ENCODE measurements at places on chromosomes 7 and 10. TPM values are rescaled to one million over a fixed set of nuclear protein-coding genes. Genes with fewer than 3 reads are reported as not detected.

DNA sequence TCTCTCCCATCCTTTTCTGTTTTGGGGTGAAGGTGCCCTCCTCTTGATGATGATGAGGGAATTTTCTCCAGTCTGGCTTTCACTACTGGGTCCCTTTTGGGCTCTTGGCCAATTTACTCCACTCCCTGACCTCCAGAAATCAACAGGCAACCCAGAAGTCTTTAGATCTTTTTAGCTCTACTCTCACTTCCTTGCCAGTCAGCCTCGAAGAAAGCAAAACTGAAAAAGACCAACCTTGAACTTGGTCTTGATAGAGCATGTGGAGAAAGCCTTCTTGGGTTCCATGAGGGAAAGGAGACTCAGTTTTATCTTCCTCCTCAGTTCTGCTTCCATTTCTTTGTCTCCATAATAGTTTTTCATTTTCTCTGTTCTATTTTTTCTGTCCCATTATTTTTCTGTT is 91.4 kb upstream of the NPVF start:
- H3K36me3 ChIP-seq: no peaks in the 10 kb centered on the region
- no peak overlapping the region for H3K4me3 ChIP-seq
- no peak for DNase-seq
- H3K27me3 ChIP-seq: peaks cover 3% of the 10 kb centered on the region
- H3K27ac ChIP-seq: no peak overlapping the region
- peaks cover 4% of the 10 kb centered on the region for H3K4me1 ChIP-seq

DNA sequence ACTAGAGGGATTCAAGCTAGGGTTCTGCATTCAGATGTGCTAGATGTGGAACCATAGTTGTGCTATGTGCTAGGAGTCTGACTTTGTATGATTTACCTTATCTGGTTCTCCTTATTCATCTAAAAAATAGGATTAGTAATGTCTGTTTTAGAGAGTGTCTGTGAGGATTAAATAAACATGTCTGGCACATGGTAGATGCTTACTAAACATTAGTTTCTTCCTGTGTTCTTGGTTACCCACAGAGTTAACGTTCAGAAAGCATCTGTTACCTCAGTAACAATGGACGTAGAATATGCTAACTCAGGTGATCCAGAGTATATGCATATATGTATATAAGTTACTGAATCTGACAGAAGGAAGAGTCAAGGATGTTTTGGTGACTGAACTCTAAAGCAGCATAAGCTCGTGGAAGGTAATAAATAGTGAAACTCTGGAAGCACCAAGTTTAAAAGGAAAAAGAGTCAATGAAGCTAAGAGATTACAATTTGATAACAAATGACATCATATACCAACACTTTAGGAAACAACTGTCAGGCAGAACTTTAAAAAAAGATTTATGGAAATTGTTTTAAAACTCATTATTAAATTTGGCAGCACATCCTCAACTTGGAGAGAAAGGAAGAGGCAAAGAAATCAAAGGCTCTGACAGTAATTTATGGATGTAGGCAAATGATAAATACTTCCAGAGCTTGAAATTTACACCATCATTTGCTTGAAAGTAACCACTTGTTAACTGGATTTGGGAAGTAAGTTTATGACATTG is 127.0 kb downstream of the CCNY start:
- H3K4me1 ChIP-seq: peaks cover 23% of the 10 kb centered on the region
- H3K36me3 ChIP-seq: no peaks in the 10 kb centered on the region
- no peaks in the 10 kb centered on the region for H3K27me3 ChIP-seq
- H3K27ac ChIP-seq: no peak overlapping the region

The SPDYE5 gene
- not detected for total RNA-seq

The FBXL13 gene
- 2.1 TPM for total RNA-seq

All from neural crest cell (in vitro differentiated cells).